ENCODE measurements at places on chromosomes 11 and 22.

- no peak for DNase-seq
Measured at GRCh38 chr22:23098718-23099530, 28.6 kb downstream of the GNAZ start.

GRCh38 chr11:35330931-35331330, 88.4 kb downstream of the SLC1A2 start:
- peak; percentile 28 for DNase-seq

DNA sequence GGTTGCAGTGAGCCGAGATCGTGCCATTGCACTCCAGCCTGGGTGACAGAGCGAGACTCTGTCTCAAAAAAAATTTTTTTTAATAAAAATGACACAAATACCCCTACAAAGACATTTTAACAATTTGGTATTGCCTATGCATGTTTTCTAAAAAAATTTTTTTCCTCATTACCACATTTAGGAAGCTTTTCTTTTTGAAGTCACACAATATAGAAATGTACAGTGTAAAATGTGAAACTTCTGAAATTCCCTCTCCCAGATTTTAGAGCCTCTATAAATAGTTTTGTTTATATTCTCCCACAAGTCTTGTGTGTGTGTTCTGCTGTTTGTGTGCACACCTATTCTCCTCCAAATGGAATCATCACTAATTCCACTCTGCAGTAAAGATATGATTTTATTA, 7.6 kb downstream of the ST14 start:
- DNase-seq: no peak

GRCh38 chr11:118771547-118772288, 19.2 kb downstream of the DDX6 start:
- no peak for DNase-seq
